ENCODE measurements at places on chromosomes 1 and 21.

DNA sequence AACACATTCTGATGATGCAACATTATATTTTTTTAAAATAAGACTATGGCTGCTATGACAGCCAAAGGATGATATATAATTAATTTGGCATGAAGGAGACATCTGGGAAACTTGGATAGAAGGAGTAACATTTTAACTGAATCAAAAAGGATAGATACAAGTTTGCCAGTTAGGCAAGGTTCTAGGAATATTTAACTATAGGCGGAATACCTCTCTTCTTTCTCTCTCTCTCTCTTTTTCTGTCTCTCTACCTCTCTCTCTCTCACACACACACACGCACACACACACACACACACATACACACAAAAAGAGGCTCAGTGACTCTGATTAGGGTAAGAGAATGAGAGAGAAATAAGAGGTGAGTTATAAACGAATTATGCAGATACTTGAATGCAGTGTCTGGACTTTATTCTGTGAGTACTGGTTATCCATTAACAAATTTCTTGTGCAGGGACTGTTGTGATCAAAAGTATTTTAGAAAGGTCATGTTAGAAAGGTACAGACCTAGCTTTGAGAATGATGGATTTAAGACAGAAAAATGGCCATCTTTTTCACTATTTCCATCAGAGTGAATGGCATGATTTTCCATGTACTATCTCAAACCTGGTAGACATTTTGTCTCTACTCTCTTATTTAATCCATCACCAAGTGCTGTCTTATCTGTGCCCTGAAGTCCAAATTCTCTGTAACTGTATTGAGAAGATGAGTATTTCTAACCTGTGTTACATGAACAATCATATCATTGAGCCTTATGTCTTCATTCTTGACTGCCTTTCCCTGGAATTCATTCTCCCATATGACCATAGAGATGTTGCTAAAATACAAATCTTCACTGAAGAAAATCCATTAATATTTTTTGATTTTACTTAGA, 1106.9 kb upstream of the ADGRL4 start:
- no peak for DNase-seq

- DNase-seq, result no peak
Measured at GRCh38 chr1:39758556-39759435, 12.4 kb downstream of the OXCT2 start.

DNA sequence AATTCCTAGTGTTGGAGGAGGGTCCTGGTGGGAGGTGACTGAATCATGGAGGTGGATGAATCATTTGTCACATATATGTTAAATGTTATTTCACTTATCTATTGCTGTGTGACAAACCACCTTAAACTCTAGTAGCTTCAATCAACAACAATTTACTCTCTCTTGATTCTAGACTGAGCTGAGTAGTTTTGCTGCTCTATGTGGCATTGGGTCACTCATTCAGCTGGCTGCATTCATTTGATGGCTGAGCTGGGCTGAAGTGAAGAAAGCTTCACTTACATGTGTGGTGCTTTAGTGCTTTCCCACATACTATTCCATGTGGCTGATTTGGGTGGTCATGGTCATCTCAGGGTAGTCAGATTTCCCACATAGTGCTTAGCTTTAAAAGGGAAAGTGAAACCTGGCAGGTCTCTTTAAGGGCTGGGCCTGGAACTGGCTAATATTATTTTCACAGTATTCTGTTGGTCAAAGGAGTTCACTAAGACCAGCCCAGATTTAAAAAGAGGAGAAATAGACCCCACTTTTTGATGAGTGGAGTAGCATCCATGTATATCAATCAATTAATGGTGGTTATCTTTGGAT, 10.5 kb downstream of the DNAH14 start:
- DNase-seq, result no peak

- DNase-seq, result no peak
Measured at GRCh38 chr1:69693921-69694675, 126.4 kb downstream of the LRRC7 start.

DNA sequence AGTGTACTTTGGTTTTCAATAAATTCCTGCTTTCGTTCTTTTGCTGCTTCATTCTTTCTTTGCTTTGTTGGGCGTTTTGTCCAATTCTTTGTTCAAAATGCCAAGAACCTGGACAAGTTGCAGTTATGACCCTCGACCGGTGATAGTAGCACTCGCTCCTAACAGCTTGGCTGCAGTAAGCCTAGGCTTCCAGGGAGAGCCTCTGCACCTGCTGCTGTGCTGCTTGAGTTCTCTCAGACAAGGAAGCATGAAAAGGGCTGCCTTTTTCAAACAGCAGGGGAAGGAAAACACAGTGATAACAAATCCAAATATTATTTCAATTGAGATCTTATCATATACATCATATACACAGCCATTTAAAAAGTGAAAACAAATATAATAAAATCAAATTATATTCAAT, 12.8 kb upstream of the RIPK4 start:
- peak; percentile 36 for DNase-seq

DNA sequence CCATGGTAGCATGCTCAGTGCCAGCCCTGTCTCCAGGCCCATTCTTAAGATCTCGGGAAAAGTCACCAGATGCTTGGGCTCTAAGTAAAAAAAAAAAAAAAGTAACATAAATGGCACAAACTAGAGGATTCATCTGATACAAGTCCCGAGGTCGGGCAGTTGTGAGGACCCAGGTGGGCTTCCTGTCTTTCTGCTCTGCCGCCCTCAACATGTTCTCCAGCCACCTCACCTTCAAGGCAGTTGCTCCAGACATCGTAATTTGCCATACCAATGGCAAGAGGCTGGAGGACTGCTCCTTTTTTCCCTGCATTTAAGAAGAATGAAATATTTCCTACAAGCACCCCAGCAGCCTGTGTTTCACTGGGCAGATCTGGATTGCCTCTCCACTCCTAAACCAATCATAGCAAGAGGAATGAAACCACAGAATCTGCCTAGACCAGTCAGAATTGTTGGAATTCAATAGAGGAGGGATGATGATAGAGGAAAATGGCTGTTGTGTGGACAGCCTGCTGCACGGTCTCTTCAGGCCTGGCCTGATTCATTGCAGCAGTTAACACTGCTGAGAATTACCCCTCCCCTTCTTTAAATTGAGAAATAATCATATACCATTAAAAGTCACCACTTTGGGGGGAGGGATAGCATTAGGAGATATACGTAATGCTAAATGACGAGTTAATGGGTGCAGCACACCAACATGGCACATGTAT, 5.4 kb downstream of the HMGN2 start:
- DNase-seq, result peak; percentile 50

DNA sequence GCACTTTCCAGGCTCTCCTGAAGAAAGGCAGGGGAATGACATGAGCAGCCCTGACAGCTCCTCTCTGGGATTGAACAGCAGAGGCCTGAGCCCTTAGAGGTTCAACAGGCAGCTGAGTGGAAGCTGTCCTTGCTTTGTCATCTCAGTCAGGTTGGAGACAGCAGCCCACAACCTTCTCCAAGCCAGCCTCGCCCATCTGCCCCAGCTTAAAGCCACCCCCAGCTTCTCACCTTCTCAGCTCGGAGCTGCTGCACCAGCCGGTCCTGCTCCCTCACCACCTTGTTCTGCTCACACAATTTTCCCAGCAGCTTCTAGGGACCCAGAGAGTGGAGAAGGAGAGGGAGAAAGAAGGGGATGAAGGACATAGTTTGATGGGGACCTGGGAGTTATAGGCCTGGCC, 35.2 kb upstream of the GOLT1A start:
- DNase-seq, result no peak

GRCh38 chr1:6508154-6508815, 16.8 kb upstream of the PLEKHG5 start:
- DNase-seq, result peak; percentile 41

DNA sequence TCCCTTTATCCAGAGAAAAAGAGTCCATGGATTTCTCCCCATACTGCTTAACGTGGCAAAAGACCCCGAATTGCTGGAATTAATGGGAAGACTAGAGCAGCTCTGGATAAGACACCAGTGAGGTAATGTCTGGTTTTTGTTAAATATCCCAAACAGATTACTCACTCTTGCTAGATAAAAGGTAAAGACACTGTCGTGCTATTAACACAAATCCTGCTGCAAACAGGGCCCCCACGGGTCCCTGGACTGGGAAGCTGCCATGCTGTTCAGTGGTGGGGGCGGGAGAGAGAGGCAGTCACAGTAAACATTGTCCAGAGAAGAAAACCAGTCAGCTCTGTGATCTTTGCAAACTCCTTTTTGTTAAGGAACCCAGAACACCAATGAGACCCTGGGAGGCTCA, 15.2 kb upstream of the SRP9 start:
- no peak for DNase-seq

GRCh38 chr1:177145106-177146070, 19.1 kb downstream of the ASTN1 start:
- no peak for DNase-seq

DNA sequence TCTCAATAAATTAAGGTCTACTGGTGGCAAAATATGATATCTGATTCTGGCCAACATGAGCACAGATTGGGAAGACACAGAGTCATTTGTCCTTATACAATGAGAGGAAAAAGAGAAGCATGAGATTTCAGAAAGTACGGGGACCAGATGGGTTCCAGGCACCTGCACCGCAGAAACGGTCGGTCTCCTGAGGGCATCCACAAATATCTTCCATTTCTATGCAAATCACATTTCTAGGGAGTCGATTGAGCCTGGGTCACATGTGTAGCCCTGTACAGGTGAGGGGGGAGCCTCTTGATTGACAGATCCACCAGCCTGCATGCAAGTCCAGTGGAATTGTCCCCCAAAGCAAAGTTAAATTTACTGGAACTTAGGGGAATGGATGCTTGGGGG, 415.6 kb downstream of the NPHP4 start:
- no peak for DNase-seq

DNA sequence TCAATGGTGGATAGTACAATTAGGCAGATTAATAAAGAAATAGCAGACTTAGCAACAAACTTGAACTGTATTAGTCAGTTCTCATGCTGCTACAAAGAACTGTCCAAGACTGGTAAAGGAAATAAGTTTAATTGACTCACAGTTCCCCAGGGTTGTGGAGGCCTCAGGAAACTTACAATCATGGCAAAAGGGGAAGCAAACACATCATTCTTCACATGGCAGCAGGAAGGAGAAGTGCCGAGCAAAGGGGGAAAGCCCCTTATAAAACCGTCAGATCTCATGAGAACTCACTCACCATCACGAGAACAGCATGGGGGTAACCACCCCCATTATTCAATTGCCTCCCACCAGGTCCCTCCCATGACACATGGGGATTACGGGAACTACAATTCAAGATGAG, 27.1 kb upstream of the PDE4B start:
- no peak for DNase-seq

- no peak for DNase-seq
Measured at GRCh38 chr1:24283326-24284155, 35.6 kb upstream of the GRHL3 start.

- no peak for DNase-seq
Measured at GRCh38 chr1:169809370-169810095, 14.8 kb upstream of the METTL18 start.

- no peak for DNase-seq
Measured at GRCh38 chr1:13967707-13968106, 267.7 kb downstream of the PRDM2 start.

- DNase-seq, result peak; percentile 87
Measured at GRCh38 chr1:242467556-242468145, 56.8 kb downstream of the PLD5 start.

- no peak for DNase-seq
Measured at GRCh38 chr1:231099311-231099710, 59.3 kb upstream of the FAM89A start.

DNA sequence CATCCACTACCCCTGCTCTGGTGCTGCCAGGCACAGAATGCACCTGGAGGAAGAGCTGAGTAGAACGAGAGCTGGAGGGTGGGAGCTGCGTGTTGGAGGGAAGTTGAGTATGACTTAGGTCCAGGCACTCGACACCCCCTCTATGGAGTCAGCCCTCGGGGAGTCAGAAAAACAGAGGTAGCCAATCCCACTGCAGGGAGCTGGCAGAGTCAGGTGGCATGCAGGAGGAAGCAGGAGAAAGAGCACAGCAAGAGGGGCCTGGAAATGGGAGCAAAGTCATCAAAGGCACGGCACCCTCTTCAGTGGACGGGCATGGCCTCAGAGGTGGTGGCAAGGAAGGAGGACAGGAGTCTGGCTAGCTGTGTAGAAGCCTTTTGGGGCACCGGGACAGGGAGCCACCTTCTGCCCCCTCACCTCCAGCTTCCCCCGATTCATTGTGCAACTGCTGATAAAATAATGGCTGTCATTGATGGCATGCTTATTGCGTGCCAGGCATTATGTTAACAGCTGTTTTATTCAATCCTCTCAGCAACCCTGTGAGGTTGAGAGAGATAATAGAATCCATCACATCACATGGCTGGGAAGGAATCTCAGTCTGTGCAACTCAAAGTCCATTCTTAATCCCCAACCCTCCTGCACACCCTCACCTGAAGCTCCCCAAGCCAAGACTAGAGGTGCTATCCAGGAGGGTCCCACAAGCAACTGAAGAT, 42.0 kb downstream of the C1orf198 start:
- peak; percentile 39 for DNase-seq

DNA sequence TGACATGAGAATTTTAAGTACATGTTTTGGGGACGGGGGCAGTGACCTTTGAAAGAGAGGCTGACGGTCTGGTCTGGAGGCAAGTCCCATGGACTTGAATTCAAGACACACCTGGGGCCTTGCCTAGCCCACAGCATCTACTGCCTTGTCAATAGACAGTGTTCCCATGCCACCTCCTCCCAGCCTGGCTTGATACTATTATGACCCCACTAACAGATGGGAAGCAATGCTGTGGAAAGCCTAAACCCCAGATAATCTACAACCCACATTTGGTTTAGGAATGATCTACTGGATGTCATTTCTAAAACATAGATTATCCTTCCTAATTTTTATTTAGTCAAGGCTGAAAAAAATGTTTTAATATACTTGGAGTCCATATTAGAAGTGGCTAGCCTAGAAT, 17.8 kb upstream of the NFASC start:
- no peak for DNase-seq

- no peak for DNase-seq
Measured at GRCh38 chr21:36968414-36968813, 1.9 kb upstream of the HLCS start.

- no peak for DNase-seq
Measured at GRCh38 chr1:66262208-66262963, 271.6 kb upstream of the SGIP1 start.

GRCh38 chr1:151871284-151872030, 17.9 kb upstream of the THEM5 start:
- DNase-seq, result no peak
